Suprapubic skin (tissue), 4 donors: ENCODE measurements at places on chromosomes 1 and 21. TPM values are rescaled to one million over a fixed set of nuclear protein-coding genes. Genes with fewer than 3 reads are reported as not detected.
A peak's percentile ranks its signal among the peaks of the same experiment; 100 is the strongest.

RAB42 gene
- total RNA-seq = 0.70 TPM

NRDC gene
- total RNA-seq = 97.8 TPM

DNA sequence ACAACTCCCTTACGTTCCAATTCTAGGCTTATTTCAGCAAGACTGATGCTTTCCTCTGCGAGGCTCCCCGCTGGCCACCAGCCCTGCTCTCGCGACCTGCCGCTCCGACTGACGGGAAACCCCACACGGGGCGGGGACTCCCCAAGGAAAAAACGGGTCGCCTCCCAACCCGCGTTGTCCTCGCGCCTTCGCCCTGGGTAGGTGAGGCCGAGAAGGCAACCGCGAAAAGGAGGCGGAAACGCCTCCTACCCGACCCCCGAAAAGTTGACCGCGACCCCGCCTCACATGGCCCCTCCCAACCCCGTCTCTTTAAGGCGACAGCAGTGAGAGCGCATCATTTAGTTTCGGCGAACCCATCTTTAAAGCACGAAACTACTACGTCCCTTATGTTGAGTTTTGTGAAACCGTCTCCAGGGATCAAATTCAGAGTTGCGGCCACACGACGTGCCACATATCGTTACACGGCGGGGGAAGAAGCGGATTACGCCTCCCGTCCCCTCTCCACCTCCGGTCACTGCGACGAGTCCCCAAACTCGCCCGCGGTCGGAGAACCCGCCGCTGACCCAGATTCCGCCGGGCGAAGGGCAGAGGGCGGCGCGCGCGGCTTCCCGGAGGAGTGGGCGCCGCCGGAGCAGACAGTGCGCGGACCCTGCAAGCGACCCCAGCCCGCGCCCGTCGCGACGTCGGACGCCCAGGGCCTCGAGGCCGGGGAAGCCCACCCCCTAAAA is 1.2 kb downstream of the ANP32E start:
- no peaks in the 10 kb centered on the region for H3K27me3 ChIP-seq
- H3K36me3 ChIP-seq = no peaks in the 10 kb centered on the region
- peak overlapping the region; percentile 99 for H3K4me3 ChIP-seq
- peaks cover 21% of the 10 kb centered on the region for H3K4me1 ChIP-seq
- DNase-seq = peak; percentile 92

DNA sequence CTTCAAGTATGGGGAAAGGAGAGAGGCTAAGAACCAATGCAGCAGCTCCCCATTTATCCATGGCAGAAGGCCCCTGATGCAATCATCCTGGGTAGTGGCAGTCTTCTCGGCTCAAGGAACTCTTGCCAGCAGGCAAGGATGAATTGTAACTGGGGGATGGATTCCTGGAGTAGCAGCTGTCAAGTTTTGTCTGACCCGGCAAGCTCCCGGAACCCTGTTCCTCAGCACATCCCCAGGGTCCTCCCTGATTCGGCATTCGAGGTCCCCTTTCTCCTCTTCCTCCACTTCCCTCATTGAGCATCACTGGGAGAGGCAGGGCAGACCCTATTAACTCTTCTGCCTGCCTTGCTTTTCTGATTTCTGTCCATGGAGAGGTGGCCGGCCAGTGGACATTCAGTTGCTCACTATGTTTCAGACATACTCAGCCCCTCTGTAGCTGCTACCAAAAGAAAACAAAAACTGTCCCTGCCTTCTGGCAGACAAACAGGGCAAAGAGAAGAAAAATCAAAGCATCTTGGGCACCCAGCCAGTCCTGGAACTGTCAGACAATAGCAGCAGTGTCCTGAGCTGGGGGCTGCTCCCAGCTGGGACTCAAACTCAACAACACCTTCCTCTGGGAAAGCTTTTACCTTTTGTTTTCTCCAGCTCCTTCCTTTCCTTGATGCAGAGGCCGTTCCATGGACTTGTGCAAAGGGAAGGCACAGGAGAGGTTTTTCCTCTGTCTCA is 5.6 kb upstream of the PTCH2 start:
- no peak for DNase-seq
- peaks cover 6% of the 10 kb centered on the region for H3K36me3 ChIP-seq
- no peaks in the 10 kb centered on the region for H3K4me1 ChIP-seq

DNA sequence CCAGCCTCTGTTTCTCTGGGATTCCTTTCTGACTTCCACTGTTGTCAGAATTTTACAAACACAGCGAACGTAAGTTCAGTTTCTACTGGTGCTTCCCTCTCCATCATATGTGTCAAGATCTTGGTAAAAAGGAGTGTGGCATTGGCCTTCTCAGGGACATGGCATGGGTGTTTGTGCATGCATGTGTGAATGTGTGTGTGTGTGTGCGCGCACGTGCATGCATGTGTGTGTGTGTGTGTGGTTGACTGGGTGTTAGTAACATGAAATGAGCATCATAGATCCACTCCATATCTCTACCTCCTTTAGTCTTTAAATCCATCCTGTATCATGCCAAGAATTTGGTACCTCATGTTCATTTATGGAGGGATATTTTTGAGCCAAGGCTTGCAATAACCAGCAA is 411.3 kb downstream of the NPHP4 start:
- no peaks in the 10 kb centered on the region for H3K36me3 ChIP-seq
- no peak overlapping the region for H3K27ac ChIP-seq
- no peaks in the 10 kb centered on the region for H3K4me1 ChIP-seq
- no peak overlapping the region for H3K4me3 ChIP-seq

GRCh38 chr1:26351590-26352337 is 2.2 kb downstream of the CRYBG2 start:
- H3K4me3 ChIP-seq = peak overlapping the region; percentile 33
- H3K36me3 ChIP-seq = no peaks in the 10 kb centered on the region
- peaks cover 5% of the 10 kb centered on the region for H3K27me3 ChIP-seq
- H3K4me1 ChIP-seq = peaks cover 53% of the 10 kb centered on the region
- DNase-seq = no peak
- H3K27ac ChIP-seq = peak overlapping the region; percentile 67

GRCh38 chr21:21101911-21102310 is 103.7 kb downstream of the NCAM2 start:
- no peaks in the 10 kb centered on the region for H3K27me3 ChIP-seq
- no peaks in the 10 kb centered on the region for H3K4me1 ChIP-seq
- H3K4me3 ChIP-seq = no peak overlapping the region

DNA sequence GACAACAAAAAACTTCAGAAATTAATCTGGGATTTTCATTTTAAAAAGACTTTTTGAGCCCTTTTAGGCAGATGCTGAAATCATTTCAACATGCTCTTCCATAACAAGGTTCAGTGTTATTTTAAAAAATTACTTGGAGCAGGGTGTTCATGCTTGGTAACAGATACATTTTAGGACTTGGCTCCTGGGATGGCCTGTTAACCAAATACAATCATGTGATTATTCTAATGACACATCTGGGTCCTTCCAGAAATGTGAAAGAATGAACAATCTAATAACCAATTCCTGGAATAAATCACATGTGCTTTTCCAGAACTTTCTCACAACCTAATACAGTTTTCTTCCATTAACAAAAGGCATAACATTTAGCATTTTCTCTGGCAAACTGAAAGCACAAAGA is 379.8 kb upstream of the RUNX1 start:
- no peak overlapping the region for H3K4me3 ChIP-seq
- peaks cover 9% of the 10 kb centered on the region for H3K4me1 ChIP-seq
- H3K36me3 ChIP-seq = no peaks in the 10 kb centered on the region
- H3K27me3 ChIP-seq = peaks cover 12% of the 10 kb centered on the region

DNA sequence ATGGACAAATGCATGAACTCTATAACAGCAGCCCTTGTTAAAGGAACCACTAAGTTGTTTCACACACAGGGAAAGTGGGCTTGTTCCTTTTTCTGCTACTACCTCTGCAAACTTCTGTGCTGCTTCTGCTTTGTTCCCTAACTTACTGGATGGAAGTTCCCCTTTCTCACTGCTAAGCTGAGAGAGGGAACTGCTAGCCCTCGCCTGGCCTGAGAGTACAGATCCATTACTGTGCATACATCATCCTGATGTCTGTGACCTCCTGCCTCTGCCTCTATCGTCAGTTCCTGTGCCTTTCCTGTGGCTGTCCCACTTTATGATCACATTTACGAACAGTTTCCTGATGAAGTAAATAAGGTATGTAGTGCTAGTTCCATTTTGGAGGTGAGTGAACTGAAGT is 3.5 kb downstream of the GNAT2 start:
- H3K27ac ChIP-seq = no peak overlapping the region
- DNase-seq = no peak
- H3K4me3 ChIP-seq = no peak overlapping the region
- no peaks in the 10 kb centered on the region for H3K36me3 ChIP-seq
- H3K4me1 ChIP-seq = peaks cover 17% of the 10 kb centered on the region

GRCh38 chr1:34640654-34641401 is 114.0 kb upstream of the GJB5 start:
- H3K36me3 ChIP-seq = no peaks in the 10 kb centered on the region
- no peaks in the 10 kb centered on the region for H3K4me1 ChIP-seq
- no peaks in the 10 kb centered on the region for H3K27me3 ChIP-seq
- DNase-seq = no peak

DNA sequence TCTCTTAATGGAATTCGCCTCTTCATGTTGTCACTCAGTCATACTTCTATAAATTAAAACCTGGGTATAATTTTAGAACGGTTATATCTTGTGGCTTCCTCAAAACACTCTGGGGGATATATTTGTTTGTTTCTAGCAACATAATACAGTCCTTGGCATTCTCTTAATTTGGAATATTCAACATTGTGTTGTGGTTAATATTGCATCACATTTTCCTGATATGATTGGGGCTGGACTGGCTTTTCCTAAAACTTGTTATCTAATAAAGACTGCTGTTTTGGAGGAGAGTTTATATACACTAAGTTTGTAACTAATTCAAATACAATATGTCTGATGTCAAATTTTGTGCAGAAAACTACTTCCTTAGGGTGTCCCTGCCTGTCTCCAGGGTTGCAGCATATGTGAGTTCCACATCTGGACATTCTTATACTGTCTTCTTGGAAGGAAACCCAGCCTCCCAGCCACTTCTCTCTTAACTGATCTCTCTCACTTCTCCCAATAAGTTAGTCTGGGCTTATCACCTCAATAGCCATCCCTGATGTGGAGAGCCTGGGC is 892.6 kb downstream of the MRPL39 start:
- no peaks in the 10 kb centered on the region for H3K27me3 ChIP-seq
- DNase-seq = no peak
- H3K36me3 ChIP-seq = no peaks in the 10 kb centered on the region
- no peak overlapping the region for H3K4me3 ChIP-seq
- no peaks in the 10 kb centered on the region for H3K4me1 ChIP-seq

- peaks cover 4% of the 10 kb centered on the region for H3K4me1 ChIP-seq
- DNase-seq = no peak
- H3K36me3 ChIP-seq = no peaks in the 10 kb centered on the region
- no peak overlapping the region for H3K4me3 ChIP-seq
- no peak overlapping the region for H3K27ac ChIP-seq
These were observed 547.3 kb upstream of the PLXNA2 start for GRCh38 chr1:208791456-208791855.

DNA sequence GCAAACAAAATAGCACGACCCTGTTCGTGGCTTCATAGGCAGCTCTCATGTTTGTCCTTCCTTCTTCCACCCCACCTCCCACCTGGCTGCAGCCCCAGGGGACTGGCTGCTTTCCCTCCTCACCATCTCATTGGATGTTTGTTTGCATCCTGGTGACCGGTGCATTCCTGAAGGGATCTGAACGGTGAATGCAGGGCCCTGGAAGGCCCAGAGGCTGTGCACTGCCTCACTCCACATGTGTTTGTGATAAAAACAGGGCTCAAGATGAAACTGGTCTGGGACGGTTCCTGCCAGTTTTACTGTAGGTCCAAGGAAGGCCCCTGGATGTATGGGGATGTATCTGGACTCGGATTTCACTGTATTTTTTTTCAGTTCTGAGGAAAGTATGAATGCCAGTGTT is 42.8 kb downstream of the CNN3 start:
- no peak for DNase-seq
- H3K4me3 ChIP-seq = no peak overlapping the region
- H3K27ac ChIP-seq = peak overlapping the region; percentile 60
- H3K27me3 ChIP-seq = no peaks in the 10 kb centered on the region
- H3K4me1 ChIP-seq = peaks cover 12% of the 10 kb centered on the region
